ENCODE measurements at places on chromosomes 1 and 21.

DNA sequence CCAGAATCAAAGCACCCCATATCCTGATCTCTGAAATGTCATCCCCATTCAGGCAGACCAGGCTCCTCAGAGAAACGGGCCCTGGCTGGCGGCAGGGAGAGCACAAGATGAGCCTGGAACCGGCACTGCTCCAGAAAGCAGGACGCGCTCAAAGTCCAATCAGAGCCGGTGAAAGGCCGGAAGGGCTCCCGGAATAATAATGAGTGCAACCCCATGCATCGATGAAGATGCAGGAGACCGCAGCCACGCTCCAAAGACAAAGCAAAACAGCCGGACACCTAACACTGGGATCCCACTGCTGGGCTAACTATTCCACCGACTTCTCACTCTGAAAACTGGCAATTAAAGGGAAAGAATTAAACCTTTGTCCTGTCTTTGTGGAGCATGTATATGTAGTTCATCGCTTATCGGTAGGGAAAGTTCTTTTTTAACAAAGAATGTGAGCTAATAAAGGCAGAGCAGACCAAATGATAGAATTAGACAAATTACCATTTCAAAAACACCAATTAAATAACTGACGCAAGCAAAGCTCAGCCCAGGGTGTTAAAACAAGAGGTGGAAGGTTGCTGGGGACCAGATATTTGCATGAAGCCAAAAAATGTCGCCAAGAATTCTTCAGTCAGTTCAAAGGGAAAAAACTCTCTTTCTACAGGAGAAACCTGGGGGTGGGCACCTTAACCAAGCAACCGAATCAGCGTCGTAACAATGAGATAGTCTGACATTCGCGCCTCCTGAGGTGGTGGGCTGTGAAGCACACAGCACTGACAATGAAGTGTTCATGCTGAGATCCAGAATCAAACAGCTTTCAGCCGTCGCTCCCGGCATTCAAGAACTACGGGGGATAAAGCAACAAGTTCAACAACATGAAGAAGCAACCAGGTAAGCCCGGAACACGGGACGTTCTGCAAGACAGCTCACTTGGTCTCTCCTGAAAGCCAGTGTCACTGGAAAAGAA, 95.2 kb downstream of the NPHP4 start:
- no peak for DNase-seq

DNA sequence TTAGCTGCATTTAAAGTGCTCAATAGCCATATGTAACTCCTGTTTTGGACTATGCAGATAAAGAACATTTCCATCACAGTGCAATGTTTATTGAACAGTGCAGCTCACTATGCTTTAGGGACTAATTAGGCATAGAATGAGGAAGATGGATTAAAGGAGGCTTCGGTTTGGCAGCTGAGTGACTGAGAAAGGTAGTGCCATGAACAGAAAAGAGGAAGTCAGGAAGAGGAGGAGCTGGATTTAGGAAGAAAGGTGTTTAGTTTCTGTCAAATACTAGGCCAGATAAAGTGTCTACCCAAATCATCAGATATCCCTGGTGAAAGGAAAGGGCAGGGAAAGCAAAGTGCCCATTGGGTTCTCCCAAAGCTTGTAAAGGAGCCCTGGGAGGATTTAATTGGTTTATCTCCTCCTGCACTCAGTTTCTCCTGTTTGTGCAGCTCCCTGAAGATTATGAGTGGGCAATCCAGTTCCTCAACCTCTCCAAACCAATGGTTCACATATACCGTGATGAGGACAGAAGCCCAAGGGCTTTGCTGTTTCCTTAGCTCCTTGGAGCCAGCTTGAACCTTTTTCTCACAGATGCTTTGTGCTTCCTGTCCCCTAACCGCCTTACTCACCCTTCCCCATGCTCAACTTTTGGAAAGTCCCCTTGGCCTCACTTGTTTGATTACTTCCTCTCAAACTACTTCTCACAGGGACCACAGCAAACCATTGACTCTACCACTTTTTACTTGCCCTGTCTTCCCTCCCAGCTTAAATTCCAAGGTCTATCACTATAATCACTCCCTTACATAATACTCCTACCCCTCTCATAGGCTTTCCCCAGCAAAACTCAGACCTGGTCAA, 3.5 kb upstream of the RAP1A start:
- DNase-seq, result no peak

GRCh38 chr1:59249396-59250137, 47.3 kb upstream of the FGGY start:
- no peak for DNase-seq

- DNase-seq, result no peak
Observed at GRCh38 chr1:153991151-153991630, 629 bp downstream of the RPS27 start.

DNA sequence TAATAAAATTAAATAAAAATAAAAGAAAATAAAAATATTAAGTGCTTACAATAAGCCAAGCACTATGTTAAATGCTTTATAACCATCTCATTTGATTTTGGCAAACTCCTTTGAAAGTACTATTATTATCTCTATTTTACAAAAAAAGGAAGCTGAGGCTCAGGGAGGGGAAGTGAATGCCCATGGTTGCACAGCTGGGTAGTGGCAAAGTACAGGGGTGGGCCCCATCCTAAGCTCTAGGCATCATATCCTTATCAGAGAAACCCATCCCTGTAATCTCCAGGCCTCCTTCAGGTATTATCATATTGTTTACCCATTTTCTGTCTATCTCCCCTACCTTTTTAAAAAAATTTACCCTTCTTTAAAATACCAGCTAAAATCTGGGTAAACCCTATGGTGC, 2.3 kb upstream of the MED18 start:
- no peak for DNase-seq

DNA sequence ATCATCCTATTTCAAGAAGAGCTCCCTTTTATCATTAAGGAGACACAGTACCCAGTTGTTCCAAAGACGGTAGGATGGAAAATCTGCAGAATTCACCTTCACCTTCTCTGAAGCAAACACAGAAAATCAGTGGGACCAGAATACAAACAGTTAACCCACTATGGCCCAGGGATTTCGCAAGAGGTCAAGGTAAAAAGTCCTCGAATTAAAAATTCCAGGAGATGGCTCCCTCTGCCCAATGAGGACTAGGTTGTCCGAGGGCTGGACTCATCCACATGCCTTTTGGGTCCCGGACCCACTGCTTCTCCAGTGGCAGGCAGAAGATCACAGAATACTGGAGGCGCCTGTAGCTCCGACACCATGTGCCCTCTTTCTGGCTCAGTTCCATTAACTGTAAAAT, 42.9 kb downstream of the RCAN1 start:
- DNase-seq, result no peak

DNA sequence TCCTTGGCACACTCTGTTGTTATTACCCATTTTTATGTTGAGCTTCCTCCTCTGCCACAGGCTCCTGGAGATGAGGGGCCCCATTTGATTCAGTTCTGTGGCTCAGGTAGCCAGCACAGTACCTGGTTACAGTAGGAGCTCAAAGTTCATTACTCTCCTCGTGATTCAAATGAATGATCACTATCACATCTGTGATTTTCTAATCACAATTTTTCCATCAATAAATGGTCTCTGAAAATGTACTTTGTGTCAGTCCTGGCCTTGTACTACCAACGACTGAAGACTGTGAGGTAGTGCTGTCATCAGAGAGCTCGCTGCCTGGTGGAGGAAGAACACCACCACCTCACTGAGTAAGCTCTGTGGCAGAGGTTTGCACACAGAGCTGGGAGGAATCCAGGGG, 106.8 kb upstream of the JUN start:
- DNase-seq, result no peak

DNA sequence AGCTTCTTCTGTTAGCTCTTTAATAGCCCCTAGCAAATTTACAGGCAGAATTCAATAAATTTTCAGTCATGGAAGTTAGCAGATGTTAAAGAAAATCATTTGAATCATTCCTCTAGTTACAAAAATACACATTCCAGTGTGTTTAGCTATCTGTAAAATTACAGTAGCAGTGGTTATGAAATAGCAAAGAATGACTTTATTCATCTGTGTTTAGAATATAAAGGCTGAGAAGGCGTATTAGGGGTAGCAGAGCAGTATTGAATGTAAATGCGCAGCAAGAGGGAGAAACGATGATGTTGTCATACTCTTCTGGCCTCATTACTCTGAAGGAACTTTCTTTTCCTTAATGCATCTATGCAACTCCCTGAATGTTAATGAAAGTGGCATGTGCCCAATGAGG, 106.2 kb upstream of the CYYR1 start:
- DNase-seq, result no peak

DNA sequence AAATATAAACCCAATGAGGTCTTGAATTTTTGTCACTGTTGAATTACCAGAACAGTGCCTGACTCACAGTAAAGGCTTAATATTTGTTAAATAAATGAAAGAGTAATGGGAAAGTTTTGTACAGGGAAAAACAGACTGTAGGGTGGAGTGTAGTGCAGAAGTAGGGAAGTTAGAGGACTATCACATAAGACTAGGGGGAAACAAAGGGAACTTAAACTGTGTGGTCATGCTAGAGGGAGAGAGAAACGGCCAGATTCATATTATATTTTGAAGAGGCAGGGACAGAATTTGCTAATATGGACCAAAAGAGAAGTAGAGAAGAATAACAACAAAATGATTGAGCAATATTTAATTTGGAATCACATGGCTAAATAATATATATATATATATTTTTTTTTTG, 14.8 kb downstream of the CTSK start:
- no peak for DNase-seq

DNA sequence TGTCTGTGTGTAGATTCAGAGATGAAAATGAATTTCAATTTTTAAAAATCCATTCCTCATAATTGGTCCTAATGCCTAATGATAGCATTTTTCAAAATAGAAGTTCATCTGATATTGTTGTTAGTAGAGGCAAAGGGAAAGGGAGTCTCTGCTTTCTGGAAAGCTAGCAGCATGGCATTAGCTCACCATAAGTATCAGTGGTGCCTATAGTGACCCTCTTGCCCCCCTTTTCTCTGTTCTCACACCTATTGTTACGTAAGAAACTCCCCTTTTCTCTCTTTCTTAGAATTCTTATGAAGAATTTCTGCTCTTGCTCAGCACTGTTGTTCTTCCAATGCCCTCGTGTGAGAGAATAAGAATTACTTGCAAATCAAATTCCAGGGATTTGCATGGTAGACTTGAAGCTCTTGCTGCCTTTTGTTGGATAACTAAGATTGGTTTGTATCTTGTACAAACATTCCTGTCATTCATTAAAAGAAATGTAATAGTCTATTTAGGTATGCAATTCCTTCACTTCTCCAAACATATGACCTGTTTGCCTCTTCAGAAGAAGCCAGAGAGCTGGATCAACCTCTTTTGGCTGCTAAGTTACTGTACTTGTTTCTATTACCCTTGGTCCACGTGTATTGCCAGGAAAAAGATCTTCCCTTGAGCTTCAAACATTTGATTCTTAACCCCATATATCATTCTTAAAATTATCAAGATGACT, 69.2 kb upstream of the MAGI3 start:
- no peak for DNase-seq

DNA sequence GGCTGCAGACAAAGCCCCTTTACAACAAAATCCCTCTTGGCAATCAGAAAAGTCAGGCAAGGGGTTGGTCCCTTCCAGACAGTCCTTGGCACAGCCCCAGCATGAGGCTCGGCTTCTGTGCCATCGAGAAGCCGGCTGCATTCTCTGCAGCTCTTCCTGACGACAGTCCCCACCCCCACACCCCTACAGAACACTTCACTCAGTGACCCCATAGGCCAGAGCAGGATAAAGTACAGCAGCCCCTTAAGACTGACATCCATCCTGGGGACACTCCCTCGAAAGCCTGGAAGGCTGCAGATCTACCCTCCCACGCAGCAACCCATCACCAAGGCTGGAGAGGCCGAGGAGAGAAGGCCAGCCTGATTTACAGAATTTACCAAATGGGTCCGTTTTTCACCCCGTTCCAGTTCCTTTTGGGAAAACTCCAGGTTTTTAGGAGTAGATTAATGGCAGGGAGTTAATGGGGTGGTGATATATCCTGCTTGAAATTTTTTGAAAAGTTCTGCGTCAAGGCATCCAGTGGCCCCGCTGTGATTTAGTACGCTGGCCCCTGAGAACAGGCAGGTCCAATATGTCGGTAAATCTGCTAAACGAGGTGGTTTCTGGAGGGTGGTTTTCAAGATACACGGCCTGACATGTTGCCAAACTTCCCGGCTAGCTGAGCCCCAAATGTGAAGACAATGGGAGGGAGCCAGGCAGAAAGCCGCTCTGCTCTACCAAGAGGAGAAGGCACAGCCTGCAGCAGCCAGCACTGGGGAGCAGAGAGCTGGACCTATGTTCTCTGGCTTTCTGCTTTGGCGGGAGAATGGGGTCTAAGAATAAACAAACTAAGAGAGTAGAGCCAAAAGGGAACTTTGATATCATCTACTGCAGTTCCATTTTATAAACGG, 81.7 kb downstream of the SSBP3 start:
- DNase-seq, result no peak

DNA sequence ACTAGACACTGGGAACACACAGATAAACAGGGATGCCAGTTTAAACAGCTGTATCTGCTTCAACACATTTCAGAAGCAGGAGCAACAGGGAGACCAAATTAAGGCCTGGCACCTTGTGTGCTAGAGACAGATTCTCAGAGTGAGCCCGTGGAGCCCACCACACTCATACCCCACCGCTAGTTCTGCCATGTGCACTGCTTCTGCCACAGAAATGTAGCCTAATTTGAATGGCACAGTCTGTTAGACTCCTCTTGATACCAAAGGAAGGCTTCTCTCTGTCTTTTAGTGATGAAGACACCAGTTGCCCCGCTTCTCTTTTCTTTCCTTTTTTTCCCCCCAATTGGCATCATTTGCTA, 29.3 kb upstream of the ACP6 start:
- no peak for DNase-seq

- no peak for DNase-seq
Observed at GRCh38 chr1:11204396-11205190, 15.4 kb downstream of the ANGPTL7 start.

DNA sequence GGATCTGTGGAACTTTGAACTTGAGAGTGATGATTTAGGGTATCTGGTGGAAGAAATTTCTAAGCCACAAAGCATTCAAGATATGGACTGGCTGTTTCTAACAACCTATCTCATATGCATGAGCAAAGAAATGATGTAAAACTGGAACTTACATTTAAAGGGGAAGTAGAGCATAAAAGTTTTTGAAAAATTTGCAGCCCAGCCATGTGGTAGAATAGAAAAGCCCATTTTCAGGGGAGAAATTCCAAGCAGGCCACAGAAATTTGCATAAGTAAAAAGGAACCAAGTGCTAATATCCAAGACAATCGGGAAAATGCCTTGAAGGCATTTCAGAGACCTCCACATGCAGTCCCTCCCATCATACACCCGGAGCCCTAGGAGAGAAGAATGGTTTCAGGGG, 15.7 kb downstream of the RIIAD1 start:
- no peak for DNase-seq

- DNase-seq, result no peak
Observed at GRCh38 chr1:227795732-227796131, 19.7 kb upstream of the PRSS38 start.
